Cardiac fibroblast (primary cell): ENCODE measurements at places on chromosomes 4 and X.

DNA sequence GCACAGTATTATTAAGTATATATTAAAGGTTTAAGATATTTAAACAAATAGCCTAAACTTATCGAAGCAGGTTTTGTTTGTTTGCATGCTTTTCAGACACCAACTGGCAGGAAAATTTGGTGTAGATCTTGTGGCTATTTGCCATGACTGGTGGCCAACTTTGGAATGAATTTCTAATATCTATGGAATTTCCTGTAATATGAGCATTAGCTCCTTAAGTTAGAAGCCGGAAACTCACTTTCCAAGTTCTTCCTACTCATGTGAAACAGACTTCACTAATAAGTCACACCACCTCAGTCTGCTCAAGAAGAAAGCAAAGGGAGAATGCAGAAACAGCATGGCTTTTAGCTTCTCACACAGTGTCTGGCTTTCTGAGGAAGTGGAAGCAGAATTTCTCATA is 563.9 kb downstream of the GRXCR1 start:
- peak; percentile 87 for DNase-seq

- DNase-seq: no peak
Measured at GRCh38 chr4:164058776-164059445, 564.4 kb downstream of the TMA16 start.

- DNase-seq: no peak
Measured at GRCh38 chr4:48064349-48064748, 47.8 kb downstream of the NIPAL1 start.

GRCh38 chr4:156968479-156968984 is 3.1 kb downstream of the PDGFC start:
- DNase-seq: peak; percentile 87

GRCh38 chr4:71270901-71271300 is 67.9 kb upstream of the SLC4A4 start:
- peak; percentile 53 for DNase-seq

DNA sequence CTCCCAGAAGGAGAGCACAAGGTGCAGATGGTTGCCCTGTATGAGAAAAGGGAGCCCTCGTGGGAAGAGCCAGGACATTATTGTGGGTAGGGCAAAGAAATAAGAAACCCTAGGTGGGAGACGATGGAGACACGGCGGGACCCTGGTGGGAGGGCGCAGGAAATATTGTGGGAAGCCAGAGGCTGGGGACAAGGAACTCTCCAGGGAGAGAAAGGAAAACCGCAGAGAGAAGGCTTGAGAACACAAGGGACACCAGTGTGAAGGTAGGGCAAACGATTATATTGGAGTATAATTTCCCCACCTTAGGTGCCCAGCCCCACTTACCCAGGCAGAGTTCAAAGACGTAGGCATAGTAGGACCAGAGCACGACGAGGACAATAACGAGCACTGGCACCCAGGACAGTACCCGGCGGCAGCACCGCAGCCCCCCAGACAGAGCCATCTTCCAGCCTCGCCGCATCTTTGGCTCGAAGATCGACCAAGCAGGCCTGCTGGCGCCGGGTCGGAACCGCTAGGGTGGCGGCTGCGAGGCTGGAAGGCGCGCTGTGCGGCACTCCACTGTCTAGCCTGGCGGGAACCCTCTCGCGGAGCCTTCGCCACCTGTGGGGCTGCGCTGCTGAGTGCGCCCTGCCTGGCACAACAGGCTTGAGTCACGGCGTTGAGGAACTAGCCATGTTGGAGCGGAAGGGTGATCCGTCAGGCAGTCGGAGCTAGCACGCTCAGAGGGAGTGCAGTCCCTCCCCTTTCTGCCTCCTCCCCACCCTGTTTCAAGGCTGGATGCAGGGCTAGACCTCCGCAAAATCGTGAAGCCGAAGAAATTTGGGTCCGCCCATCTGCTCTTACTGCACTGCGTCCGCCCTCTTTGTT is at the start of gene ZDHHC15:
Gene ZDHHC15 (minus strand): TSS at position 473 of the 867 bp plus-strand sequence. CDS start 13 bp downstream, at position 460.
- DNase-seq: no peak

DNA sequence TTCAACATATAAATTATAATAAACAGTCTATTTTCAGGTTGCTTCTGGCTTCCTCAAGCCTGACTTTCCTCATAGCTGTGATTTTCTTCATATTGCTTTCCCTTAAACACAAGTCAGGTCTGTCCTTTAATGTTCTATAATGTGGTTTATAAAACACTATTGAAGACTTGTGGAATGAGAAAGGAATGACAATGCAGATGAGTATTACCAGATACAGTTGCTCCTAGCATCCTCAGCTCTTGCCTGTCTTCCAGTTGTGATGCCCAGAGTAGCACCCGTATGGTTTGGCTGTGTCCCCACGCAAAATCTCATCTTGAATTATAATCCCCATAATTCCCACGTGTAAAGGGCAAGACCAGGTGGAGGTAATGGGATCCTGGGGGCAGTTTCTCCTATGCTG is 265.7 kb upstream of the BOD1L1 start:
- DNase-seq: no peak

DNA sequence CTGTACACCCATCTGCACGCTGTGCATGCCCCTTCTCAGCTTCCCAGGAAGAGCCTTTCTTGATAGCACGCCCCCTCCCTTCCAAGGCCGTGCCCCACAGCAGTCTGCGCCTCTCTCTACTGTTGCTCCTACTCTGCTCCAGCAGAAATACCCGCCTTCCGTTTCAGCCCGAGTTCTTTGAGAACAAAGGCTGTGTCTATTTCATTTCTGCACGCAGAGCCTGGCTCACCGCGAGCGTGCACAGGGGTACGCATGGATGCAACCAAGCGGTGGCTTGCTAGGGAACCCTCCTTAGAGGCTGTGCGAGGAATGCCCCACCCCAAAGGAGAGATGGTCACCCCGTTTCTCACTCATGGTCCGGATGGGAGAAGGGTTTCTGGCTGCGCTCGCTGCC is 485 bp downstream of the AADAT start:
- DNase-seq: peak; percentile 52

DNA sequence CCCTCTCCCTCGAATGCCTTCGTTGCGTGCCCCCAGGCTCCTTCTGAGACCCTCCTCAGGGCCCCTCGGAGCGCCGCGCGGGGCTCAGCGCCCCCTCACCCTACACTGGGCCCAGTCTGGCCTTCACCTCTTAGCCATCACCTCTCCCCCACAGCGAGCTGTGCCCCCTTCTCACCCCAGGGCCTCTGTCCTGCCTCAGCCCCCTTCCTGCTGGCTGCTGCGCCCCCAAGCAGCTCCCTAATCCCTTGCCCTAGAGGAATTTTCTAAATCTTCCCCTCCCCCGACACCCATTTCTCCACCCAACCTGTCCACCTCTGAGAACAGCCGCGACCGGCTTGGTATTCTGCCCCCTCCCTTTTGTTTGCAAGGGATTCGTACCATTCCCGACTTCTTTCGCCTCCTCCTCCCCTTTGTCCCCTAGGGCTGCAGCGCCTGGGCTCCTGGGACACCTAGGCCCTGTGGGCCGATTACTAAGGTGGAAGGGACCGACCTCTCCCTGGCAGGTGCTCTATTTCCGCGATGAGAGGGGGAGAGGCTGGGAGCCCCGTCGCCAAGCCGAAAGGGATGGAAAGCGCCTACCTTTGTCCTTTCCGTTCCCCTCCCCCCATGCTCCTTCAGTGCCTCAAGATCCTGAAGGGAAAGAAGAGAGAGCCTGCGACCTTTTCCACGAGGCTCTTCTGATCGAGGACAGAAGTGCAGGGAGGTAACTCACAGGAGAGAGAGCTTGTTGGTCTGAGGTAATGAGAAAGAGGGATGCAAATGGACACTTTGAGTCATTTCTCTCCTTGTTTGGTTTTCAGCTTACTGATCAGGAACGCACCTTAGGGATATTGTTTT is 10.9 kb downstream of the DLG3 start:
- DNase-seq: no peak

DNA sequence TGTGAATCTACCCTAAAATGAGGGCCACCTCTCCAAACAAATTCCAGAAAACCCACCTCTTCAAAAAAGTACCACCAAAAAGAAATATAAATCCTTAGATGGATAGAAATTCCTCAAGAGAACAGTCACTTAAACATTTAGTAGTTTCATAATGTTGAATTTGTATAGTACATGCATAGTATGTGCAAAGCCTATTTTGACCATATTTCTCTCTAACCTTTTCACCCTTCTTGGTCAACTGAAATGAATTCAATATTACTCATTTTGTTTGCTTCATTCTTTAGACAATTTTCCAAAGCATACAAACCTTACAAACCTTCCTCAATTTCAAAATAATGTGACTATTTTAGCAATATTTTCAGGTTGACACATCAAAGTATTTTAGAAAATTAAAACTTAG is 4.1 kb downstream of the RHOXF1 start:
- no peak for DNase-seq

DNA sequence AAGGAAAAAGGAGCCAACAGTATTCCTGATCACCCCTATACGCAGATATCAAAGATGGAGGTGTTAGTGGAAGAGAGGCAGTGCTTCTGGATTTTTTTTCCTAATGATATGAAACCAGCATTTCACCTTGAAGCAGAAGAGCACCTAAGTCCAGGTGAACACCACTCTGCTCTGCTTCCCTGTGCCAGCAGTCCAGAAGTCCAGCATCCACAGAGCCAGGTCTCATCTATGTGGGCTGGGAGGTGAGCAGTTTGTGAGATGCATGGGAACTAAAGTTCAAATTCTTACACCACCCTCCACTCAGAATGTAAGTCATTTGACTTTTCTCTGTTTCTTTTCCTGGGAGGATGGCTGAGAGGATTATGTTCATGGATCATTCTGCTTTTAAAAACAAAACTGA is 202.6 kb downstream of the RELL1 start:
- DNase-seq: no peak

- no peak for DNase-seq
Measured at GRCh38 chr4:22991576-22991975, 298.8 kb downstream of the GBA3 start.

DNA sequence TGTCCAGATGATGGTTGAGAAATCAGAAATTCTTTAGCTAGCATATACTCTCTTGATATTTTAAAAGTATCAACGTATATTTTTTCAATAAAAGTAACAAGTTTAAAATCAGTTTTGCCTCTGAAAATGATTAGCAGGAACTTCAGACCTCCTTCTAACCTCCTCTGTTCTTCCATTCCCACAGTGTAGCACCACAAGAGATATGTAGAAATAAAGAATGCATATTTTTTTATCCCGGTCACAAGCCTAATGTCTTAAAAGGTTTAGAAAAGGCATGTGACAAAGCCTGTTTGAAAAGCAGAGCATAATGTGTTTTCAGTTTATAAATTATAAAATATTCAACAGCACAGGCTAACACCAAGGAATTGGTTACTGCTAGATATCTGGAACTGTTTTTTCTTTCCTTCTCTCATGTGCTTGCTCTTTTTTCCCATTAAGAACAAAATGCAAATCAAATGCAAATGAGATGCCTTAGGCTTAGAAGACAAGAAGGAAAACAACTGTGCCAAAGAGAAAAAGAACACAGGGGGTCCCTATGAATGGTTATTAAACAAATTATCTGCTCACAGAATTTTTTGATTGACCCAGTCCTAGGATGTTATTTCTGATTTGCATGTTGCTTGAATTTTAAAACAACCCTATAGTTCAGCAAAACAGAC is 351.7 kb upstream of the FAM241A start:
- no peak for DNase-seq

DNA sequence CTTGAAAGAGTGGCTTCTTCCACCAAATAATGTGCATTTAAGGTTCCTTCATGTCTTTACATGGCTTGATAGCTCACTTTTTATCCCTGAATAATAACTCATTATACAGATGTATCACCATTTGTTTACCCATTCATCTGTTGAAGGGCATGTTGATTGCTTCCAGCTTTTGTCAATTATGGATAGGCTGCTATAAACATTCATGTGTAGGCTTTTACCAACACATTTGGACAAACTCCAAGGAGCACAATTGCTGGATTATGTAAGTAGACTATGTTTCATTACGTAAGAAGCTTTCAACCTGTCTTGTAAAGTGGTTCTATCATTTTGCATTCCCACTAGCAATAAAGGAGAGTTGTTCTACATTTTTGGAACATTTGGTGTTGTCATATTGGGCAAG is 2637.0 kb downstream of the PCDH7 start:
- no peak for DNase-seq

- DNase-seq: no peak
Measured at GRCh38 chrX:16853537-16853936, 16.6 kb downstream of the RBBP7 start.

- DNase-seq: no peak
Measured at GRCh38 chrX:97850911-97851310, 967.2 kb downstream of the RPA4 start.

DNA sequence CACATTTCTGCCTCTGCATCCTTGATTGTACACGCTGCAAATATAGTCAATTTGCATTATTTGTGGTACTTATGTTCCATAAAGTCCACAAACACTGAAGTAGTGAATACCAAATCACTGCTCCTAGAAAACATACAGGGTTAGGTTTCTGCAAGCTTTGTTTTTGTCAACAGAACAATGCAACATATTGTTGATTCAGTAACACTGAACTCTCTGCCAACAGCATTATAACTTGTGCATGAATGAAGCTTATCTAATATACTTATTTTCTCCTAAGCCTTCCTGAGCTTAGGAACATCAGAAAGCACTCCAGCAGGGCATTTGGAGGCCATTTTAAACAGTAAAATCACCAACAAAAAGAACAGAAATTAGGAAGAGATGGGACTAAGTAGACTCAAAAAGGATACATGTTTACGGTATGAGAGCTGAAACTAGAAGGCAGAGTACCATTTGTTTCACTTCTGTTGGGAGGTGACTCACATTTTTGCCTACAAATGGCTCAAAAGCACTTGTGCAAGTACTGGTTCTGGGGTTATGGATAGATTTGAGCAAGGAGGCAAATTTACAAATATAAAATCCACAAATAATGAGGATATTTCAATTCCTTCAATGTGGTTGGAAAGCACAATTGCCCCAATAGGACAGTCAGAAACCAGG is 14.1 kb downstream of the COX18 start:
- DNase-seq: no peak

GRCh38 chrX:24920769-24921168 is 95.0 kb downstream of the ARX start:
- no peak for DNase-seq

DNA sequence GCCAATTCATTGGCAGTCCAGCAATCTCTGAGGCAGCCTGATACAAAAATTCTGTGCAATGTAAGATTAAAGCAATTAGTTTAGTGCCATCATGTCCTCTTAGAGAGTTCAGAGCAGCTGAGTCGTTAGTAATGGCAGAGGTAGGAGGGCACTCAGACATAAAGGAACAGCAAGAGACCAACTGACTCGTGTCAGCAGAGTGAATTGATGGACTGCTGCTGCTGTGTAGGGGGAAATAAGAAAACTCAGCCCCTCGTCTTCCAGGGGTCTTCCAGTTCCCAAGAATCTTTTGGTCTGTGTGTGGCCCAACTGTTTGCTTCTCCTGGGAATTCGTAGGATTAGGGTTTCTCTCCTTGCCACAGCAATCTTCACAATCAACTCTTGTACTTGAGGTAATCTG is 100.9 kb downstream of the TTC29 start:
- DNase-seq: no peak

GRCh38 chr4:105509291-105509690 is 35.4 kb upstream of the PPA2 start:
- no peak for DNase-seq
